Hematopoietic multipotent progenitor cell treated with erythropoietin and hydrocortisone succinate and interleukin-3 and kit ligand, for 4 days (in vitro differentiated cells): ENCODE measurements at places on chromosomes 16 and 17.
A peak's percentile ranks its signal among the peaks of the same experiment; 100 is the strongest.

DNA sequence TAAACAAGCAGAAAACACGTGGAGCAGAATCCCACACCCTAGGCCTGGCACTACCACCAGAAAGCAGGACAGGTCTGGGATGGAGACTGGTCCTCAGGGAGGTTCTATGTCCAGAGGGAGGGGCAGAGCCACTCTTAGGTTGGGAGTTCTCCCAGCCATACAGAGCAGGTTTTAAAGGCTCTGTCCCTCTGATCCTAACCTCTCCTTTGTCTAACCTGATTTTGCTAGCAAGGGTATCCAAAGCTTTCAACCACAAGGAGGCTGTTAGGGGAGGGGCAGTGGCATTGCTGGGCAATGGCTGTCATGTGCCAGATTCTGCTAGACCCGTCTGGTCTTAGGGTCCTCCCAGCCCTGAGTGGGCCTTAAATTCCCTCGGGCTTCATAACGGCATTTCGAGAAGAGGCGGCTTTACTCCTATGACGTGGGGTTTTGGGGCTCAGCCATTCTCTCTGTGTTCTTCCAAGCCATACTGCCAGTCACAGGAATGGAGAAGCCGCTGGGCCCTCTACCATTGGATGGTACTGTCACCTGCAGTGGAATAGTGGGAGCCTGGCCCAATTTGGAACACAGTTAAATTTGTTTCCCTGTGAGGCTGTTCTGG is 5.7 kb downstream of the TPPP3 start:
- no peak for DNase-seq

DNA sequence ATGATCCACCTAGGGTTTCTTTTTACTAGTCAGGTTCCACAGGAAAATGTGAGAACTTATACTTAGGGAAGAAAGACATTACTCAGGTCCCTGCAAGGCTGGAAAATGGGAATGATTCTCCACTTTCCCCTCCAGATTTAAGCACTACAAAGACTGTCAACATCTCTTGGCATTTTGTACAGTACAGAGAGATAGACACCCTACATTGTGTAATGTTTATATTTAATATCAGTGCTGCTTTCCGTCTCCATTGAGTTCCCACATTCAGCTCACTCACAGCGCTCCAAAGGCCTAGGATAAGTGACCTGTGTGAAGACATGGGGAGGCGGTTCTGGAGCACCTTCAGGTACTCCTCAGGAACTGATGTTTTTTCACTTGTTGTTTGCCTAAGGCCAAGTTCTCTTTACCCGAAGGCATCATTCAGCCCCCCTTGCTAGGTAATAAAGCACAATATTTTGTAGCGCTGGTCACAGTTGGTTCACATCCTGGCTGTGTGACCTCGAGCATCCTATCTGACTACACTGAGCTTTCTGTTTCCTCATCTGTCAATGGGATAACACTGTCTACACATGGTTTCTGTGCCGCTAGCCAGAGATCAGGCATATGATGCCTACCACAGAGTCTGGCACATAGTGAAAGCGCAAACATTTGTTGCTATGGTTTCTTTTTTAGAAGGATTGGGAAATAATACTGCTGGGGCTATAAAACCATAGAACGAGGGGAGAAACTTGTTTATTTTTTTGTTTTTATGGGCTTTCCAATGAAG is 226.6 kb downstream of the ZFHX3 start:
- DNase-seq: no peak

GRCh38 chr17:57589151-57590034 is 155.7 kb downstream of the CCDC182 start:
- no peak for DNase-seq

DNA sequence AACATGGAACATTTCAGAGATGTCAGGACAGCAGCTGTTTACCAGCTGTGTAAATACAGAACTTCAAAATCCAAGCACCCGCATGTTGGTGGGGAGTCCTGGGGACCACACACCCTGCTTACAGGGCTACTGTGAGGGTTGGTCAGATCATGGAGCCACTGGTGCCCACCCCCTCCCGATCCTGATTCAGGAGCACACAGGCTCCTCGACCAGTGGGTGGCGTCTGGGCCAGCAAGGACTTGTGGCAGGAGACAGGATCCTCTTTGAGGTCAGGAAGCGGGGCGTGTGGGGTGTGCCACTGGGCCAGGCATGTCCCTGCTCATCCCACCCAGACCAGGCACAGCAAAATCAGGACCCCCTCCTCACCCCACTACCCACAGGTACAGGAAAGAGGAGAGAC is 83.6 kb downstream of the SDK2 start:
- peak; percentile 20 for DNase-seq

DNA sequence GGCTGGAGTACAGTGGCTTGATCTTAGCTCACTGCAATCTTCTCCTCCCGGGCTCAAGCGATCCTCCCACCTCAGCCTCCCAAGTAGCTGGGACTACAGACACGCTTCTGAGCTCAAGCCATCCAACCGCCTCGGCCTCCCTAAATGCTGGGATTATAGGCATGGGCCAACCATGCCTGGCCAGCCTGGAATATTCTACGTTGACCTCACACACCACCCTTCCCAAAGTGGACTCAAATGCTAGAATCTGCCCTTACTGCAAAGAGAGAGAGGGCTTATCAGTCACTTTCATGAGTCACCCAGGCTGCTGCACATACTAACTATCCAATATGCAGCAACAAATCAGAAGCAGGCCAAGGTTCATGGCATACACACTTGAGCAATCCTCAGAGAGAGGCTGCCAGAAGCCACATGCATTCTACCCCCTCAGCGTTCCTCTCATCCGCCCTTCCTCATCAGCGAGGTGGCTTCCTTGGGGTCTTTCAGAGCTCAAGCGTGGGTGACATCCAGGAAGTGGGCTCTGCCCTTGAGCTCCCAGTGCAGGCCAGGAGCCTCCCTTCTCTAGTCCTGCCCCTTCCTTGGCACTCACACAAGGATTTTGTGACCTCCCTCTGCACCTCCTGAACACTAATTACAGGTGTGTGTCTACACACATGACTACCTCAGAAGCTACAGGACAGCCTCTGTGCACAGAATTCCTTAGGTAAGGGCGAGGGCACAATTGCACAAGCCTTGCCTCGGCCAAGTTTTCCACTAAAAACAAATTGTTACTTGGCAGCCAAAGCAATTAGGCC is 24.8 kb upstream of the SIAH1 start:
- peak; percentile 49 for DNase-seq

DNA sequence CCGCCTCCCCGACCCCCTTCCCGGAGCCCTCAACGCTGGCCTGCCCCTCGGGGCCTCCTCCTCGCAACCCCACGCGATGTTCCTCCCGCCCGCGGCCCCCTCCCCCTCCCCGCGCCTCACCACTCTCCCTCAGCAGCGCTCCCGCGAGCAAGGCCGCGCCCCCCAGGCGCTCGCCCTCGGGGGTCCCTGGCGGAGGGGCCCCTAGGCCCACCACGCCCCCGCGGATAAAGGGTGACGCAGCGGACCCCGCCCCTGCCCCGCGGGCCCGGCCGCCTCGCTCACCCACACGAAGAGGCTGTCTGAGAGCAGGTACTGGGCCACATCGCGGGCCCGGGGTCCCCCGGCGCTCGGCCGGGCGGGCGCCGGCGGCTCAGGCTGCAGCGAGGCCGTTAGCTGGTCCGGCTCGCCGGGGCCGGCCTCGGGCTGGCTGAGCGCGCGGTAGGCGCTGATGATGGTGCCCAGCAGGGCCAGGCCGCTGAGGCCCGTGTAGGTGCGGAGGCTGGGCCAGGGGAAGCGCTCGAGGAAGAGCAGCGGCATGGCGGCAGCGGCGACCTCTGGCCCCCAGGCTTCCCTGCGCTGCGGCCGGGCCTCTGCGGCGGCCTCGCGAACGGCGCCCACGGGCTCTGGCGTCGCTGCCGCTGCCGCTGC is 430 bp downstream of the AMFR start:
- peak; percentile 48 for DNase-seq

- DNase-seq: no peak
Measured at GRCh38 chr16:47506800-47507199, 45.7 kb downstream of the PHKB start.

- DNase-seq: peak; percentile 40
Measured at GRCh38 chr17:18368946-18369345, 5.6 kb upstream of the SHMT1 start.

DNA sequence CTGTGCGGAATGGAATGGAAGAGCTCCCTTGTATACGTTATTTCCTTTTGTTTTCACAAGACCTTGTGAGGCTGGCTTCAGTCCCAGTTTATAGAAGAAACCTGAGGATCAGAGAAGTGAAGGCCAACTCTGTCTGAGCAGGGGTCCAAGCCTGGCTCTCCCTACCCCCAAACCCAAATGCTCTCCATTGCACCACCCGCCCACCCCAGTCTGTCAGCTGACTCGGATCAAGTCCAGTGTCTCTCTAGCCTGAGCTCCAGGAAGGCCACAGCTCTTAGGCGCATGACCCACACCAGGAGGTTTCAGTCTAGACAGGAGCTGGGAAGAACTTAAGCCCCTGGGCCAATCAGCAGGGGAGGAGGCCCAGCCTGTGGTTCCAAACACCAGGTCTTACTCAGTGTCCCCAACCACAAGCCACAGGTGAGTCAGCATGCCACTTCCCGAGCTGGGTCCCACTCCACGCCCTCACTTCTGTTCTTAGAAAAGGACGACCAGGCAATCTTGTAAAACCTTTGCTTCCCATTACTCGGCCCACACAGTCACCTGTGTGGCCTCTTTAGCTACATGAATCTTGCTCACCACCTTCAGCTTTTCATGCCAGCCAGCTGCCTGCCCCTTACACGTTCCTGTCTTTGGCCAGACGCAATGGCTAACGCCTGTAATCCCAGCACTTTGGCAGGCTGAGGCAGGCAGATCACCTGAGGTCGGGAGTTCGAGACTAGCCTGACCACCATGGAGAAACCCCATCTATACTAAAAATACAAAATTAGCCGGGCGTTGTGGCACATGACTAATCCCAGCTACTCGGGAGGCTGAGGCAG is 27.8 kb downstream of the TK2 start:
- peak; percentile 83 for DNase-seq
